ENCODE measurements at places on chromosomes 2 and 18.
A peak's percentile ranks its signal among the peaks of the same experiment; 100 is the strongest.

DNA sequence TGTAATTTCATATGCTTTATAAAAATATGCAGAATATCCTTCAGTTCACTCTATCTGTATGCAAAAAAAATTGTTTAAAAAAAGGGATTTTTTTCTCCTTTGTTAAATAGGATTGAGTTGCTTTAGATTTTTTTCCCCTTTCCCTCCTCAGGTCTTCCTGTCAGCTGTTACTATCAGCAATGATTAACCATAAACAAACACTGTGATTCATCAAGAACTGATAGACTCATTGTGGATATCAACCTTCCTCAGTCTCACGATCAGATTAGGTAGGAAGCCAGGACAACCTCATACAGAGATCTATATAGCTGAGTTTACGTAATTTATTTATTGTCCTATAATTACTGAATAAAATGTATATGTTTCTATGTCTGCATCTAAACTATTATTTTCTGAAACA, 2136.2 kb upstream of the CELF4 start:
- no peak for DNase-seq

DNA sequence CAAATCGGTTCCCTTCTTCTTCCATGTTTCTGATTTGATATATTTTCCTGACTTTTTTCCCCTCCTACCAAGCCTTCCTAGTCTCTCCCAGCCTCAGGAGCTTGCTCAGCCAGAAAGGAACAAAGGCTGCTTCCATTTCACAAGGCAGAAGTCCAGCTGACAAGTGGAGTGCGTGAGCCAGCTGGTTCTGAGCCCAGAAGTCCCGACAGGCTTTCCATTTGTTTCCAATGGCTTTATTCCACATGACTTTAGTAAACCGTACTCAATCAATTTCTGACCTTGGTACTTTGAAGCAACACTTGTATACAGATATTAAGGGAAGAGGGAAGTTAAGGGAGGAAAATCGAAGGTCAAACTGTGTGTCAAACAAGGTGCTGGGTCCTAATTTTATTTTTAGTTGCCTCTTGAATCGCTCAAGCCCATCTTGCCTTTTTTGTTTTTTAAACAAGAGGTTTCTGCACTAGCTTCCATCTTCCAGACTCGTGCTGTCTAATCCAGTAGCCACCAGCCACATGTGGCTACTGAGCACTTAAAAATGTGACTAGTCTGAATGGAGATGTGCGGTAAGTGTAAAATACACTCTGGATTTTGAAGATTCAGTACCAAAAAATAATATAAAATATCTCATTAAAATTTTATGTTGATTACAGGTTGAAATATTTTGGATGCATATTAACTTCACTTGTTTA, 36.2 kb downstream of the WIPF1 start:
- DNase-seq: no peak

DNA sequence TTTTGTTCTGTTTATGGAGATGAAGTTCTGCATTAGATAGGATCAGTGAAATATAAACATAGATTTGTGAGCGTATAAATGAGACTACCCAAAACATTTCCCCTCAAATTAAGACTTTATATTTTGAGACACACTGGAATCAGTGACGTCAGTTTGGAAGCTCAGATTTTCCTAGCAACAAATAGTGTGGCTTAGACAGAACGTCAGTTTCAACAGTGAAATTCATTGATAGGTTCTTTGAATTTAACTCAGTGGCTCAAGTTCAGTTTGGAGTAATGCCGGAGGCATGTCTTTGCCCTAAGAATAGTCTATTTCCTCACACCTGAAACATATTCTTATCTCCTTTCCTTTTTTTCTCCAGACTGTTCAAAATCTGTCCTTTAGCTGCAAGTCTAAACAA, 113.6 kb upstream of the ARHGAP15 start:
- DNase-seq: peak; percentile 19

- DNase-seq: no peak
Observed at GRCh38 chr2:178268435-178268834, 74.1 kb downstream of the OSBPL6 start.

- no peak for DNase-seq
Observed at GRCh38 chr2:177596866-177597265, 204.3 kb downstream of the AGPS start.

GRCh38 chr2:187567126-187567525, 12.9 kb upstream of the TFPI start:
- DNase-seq: no peak

DNA sequence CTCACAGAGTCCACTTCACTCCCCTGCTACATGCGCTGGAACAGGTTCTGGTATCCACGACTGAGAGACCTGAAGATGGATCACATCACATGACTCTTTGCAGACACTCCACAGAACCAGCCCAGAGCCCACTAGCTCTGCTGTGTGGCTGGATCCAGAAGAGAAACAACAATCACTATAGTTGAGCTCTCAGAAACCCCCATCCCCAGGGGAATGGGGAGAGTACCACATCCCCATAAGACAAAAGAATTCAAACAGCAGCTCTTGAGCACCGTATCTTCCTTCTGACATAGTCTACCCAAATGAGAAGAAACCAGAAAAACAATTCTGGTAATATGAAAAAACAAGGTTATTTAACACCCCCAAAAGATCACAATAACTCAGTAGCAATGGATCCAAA, 76.4 kb downstream of the ZSWIM2 start:
- no peak for DNase-seq

DNA sequence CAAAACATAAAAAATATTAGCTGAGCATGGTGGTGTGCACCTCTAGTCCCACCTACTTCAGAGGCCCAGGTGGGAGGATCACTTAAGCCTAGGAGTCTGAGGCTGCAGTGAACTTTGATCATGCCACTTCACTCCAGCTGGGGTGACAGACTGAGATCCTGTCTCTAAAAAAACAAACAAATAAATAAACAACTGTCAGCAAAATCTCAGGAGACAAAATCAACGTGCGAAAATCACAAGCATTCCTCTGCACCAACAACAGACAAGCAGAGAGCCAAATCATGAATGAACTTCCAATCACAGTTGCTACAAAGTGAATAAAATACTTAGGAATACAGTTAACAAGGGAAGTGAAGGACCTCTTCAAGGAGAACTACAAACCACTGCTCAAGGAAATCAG, 58.8 kb downstream of the TBR1 start:
- no peak for DNase-seq

DNA sequence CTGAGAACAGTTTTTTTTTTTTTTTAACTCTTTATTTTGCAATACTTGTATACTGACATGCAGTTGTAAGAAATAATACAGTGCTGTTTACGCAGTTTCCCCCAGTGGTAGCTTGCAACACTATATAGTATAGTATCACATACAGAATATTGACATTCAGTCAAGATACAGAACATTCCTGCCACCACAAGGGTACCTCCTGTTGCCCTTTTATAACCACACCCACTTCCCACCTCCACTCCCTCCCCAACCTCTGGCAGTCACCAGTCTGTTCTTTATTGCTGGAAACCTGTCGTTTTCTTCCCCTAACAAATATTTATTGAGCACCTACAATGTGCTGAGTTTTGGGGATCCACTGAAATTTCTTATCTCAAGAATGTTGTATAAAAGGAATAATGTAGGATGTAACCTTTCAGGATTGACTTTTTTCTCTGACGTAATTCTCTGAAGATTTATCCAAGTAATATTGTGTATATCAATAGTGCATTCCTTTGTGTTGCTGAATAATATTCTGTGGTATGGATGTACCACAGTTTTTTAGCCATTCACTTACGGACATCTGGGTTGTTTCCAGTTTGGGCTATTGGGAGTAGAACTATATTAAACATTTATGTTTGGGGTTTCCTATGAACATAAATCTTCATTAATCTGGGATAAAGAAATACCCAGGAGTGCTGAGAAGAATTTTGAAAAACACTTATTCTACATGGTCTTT, 51.4 kb upstream of the EML6 start:
- DNase-seq: no peak

DNA sequence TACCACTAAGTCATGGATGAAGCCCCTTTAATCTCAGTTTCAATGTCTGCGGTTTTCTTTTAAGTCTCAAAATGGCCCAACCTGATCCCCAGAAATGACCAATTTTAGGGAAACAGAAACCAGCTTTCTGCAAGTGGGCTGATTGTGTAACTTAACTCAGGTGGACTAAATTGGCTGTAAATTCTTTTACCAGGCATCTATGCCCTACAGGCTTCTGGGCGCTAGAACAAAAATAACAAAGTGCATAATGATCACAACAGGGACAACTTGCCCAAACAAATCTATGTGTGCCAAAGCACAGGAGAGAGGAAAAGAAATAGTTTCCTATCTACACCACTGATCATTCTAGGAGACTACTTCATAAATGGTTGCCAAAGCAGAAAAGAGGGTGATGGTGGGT, 112.3 kb upstream of the SETBP1 start:
- DNase-seq: no peak

GRCh38 chr18:11165138-11165537, 15.8 kb upstream of the PIEZO2 start:
- no peak for DNase-seq

GRCh38 chr2:62114564-62114963, 81.4 kb upstream of the B3GNT2 start:
- peak; percentile 16 for DNase-seq

- no peak for DNase-seq
Observed at GRCh38 chr2:100395532-100396350, 21.7 kb downstream of the CHST10 start.

DNA sequence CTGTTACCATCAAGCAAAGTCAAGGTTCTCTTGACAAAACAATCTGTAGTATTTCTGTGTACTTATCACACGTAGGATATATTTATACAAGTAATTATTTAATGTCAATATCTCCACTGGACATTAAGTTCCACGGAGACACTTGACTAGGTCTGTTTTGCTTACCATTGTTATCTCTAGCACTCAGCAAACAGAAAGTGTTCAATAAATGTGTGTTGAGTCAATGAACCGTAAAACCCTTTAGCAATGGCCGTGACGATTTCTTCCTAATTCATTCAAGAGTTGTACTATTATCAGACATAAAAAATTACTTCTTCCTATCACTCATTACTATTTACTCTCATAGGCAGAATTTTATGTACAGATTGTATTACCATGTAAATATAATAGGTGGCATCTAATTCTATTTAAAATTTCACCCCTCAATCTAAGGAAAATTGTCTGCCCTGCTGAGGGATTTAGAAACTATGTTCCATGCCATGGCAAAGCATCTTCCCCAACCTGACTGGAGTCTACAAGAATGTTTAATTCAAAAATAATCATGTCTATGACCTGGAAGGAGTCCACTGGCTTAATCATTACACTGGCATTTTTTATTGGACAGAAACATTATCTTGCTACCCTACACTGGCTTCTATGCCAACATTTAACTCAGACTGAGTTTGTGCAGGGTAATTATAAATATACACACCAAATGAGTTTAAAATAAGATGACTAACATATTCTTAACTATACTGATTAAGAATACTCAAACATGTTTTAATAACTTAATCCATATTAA, 301.9 kb downstream of the ZEB2 start:
- DNase-seq: no peak

- no peak for DNase-seq
Observed at GRCh38 chr2:99695944-99696253, 206.1 kb upstream of the REV1 start.

- no peak for DNase-seq
Observed at GRCh38 chr2:137638932-137639331, 325.3 kb upstream of the HNMT start.

DNA sequence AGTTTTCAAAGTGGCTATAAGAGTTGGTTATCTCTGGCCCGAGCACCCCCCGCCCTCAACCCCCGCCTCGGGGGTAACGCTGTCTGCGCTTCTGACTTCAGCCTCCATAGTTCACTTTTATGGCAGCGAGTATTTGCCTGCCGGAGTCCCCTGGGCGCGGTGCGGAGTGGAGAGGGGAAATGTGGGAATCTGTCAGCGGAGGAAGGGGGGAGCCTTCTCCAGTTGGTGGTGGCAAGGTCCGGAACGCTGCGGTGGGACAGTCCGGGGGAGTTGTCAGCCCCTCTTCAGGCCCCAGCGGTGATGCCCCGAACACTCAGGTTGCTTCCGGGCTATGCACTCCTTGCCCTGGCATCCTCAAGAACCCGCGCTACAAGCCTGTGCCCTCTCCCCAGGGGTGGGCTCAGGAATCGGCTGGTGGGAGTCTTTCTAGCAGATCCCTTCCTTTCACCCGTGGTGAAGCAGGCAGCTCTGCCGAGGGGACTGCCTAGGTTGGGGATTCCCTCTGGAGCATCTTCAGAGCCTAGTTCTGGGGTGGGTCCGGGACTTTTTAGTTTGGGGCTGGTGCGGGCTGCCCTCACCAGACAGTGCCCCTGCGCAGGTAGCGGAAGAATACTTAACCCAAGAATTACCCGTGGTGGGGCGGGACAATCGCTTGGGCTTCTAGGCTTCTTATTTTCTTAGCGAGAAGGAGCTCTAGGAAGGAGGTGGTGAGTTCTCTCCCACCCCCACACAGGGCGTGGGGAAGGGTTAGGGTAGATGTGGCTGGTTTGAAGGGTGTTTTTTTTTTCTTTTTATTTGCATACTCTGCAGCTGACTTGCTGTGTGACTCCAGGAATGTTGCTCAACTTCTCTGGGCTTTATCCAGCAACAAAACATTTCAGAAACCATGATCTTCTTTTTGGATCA, 1.6 kb downstream of the ATOH8 start:
- no peak for DNase-seq

- DNase-seq: no peak
Observed at GRCh38 chr2:23138701-23139100, 246.3 kb upstream of the KLHL29 start.

DNA sequence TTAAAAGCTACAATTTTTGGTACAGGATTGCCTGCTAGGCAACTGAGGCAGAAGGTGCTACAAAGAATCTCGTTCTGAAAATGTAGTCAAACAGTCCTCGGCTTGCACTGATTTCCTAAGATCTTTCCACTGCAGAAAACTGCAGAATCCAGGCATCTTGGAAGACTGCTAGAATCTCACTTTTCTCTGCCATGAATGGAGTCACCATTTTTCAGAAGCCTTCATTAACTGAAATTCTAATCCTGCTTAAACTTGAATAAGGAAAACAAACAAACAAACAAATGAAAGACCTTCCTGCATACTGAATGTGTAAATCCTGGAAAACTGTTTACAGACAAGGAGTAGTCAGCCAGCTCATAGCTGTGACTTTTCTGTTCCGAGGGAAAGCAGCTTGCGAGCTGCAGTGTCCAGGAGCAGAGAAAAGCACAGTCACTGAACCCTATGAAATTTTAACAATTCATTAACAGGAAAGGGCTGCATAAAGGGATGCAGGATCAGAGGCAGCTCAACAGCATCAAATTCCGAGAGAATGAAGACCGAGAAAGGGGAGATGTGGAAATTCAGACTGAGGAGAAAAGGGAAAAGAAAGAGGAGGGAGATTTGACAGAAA, 210.5 kb upstream of the PIK3C3 start:
- DNase-seq: no peak

GRCh38 chr2:28247290-28247689, 145.4 kb upstream of the FOSL2 start:
- peak; percentile 26 for DNase-seq

Data from OCI-M1 (cell line).